ENCODE measurements at places on chromosomes 13 and 19. TPM values are rescaled to one million over a fixed set of nuclear protein-coding genes. Genes with fewer than 3 reads are reported as not detected.

The STARD13 gene
- polyA plus RNA-seq: 25.0 TPM

The ZNF221 gene
- 2.8 TPM for polyA plus RNA-seq

The GARRE1 gene
- 40.2 TPM for polyA plus RNA-seq

DNA sequence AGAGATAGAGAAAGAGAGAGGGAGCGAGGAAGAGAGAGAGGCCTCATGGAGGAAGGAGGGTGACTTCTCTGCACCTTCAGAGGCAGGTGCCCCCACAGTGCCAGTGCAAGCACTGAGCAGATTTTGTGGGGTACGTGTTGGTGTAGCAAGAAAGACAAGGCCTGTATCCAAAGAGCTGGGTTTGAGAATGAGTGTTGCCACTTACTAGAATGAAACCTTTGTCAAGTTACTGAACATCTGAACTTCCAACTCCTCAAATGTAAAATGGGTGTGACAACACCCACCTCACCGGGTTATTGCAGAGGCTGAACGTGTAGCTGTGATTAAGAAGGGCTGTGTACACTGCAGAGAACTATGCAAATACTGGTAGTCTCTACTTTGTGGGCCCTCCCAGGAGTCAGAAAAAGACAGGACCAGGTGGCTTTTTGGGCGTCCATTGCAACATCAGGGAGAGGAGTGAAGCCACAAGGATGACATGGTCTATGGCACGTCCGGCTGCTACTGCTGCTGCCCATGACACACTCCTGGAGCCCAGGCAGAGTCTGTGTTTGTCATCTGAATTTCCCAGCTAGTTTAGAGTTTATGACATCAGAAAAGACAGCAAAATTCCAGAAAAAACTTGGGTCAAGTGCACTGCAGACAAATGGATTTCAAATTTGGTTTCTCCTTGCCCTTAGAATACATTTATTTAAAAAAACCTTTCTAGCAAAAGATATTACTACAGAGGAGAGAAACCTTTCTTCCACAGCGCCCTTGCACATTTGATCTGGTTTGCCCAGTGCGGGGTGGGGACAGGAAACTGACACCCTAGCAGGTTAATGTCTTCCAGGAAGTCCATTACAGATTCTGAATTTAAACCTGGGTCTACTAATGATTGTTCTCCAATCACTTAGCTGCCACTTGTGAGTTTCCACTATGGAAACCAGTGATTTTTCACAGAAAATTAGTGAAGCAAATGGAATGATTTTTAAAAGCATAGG, 54.0 kb upstream of the ATP12A start:
- no peak for DNase-seq

DNA sequence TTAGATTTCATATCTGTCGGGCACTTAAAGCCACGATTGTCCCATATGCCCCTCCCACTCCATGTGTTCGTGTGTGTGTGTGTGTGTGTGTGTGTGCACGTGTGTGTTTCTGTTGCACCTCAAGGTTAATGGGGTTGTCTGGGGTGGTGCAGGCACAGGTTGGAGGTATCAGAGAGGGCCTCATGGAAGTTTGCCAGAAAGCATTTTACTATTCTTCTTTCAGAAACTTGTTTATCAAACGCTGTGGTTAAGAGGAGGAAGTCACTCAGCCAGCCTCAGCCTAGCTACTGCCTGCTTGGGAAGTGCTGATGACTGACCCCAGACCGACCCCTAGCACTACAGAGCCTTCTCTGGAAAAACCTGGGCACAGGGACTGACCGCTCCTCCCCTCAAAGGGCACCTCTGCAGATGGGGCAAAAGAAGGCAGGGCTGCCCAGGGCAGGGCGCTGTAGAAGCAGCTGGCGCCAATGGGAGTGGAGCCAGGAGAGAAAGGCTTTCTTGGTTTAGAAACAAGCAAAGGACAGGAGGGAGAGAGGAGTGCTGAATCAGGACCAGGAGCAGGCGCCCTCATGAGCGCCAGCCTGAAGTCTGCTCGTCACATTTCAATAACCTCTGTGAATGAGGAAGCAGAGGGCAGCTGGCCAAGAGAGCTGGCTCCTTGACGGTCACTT, 3.9 kb downstream of the SIAH3 start:
- DNase-seq: no peak

GRCh38 chr13:27004326-27004725, 167.3 kb downstream of the USP12 start:
- no peak for DNase-seq

GRCh38 chr13:94227255-94227879, 252.1 kb downstream of the DCT start:
- DNase-seq: no peak

The MIA gene
- 4.3 TPM for polyA plus RNA-seq

The SIGLEC10 gene
- 1.7 TPM for polyA plus RNA-seq

The HIPK4 gene
- 0.17 TPM for polyA plus RNA-seq

DNA sequence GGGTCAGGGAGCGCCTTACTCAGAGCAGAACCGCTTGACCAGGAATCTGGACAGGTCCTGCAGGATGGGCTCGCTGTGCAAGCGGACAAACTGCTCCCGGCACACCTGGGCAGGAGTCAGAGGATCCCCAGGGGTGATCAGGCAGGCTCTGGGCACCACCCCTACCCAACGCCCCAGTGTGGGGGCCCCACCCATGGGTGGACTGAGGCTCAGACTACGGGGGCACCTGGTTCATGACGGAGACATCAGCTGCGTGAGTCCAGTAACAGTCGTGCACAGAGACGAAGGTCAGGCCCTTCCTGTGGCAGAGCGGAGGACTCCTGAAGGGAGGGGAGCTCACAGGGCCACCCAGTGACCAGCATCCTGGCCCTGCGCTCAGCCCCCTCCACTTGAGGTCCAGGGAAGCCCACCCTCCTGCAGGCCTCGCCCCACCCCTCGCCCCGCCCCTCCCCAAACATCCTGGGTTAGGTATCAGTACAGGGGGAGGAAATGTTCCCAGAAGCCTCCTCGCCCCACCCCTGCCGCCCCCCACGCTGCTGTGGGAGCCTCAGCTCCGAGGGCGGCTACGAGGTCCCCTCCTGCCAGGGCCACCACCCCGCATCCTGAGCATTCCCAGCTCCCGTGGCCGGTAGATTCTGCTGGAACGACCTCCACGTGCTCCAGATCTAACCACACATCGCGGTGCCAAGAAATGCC, 15.6 kb downstream of the POLRMT start:
- DNase-seq: no peak

The PGLYRP1 gene
- polyA plus RNA-seq: 0.75 TPM

DNA sequence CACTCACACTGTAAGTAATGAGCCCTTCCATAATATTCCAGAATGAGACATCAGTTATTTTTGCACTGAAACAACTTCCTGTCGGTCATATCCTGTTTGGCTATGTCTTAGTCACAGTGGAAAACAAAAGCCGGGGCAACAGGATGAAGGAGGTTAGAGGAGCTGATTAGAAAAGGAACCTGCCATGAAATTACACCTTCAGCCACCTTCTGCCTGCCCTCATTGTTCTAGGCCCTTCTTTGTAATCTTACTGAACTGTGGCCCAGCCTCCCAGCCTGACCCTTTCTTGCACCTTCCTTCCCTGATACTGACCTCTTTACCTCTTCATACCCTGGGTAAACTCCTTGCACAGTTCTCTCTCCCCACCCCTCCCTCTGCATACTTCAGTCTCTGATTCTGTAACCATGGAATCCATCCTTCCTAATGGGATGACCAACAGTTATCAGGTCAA, 67.3 kb downstream of the DOCK9 start:
- peak; percentile 29 for DNase-seq

DNA sequence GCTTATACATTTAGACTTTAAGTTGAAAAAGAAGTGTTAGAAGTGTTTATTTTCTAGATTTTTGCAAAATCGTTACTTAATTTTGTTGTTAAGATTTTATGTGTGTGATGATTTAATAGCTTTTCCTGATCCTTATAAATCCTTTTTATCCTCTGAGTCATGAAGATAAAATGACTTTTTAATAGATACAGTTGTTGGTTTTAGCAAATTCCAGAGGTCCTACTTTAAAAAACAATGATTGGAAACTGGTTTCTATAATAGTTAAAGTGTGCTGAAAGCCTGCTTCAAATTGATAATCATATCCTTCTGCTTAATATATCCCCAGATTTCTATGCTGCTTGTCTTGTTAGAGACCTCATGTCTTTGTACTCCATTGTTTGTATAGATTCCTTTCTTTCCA, 39.0 kb downstream of the RNASEH2B start:
- no peak for DNase-seq

DNA sequence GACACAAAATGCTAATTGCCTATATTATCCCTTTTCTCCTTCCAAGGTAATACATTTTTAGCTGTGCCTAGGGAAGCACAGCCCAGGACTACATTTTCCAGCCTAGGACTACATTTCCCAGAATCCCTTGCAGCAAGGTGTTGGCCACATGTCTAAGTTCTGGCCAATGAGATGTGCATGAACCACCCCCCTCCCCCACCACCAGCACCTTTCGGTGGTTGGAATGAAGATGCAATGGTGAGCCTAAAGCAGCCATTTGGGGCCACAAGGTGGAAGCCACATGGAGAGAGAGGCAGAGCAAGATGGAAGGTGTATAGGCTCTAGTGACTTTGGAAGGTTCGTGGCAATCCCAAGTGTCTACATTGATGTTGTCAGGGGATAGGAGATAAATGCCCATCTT, 16.2 kb downstream of the UNC13A start:
- DNase-seq: no peak

- DNase-seq: no peak
Measured at GRCh38 chr19:55071129-55071502, 4.6 kb upstream of the EPS8L1 start.

The FFAR2 gene
- polyA plus RNA-seq: 0.25 TPM

The PSG11 gene
- 0.37 TPM for polyA plus RNA-seq

DNA sequence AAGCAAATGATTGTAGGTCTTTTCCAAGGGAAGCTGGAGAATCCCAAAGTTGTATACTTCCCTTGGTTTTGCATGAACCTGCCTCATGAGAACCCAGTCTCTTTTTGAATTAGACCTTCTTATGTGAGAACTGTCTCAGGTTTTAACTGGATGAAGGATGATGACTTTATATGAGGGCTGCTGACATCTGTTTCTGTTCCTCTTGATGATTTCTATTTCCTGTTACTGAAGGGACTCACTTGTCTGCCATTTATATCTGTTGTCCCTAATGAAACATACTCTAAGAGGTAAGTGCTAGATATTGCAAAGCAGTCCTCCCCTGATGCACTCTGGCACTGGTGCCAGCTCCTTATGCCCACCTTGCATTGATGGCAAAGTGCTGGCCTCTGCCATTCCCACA, 33.6 kb downstream of the ERICH4 start:
- DNase-seq: no peak

GRCh38 chr19:3338541-3339181, 27.7 kb upstream of the NFIC start:
- no peak for DNase-seq

DNA sequence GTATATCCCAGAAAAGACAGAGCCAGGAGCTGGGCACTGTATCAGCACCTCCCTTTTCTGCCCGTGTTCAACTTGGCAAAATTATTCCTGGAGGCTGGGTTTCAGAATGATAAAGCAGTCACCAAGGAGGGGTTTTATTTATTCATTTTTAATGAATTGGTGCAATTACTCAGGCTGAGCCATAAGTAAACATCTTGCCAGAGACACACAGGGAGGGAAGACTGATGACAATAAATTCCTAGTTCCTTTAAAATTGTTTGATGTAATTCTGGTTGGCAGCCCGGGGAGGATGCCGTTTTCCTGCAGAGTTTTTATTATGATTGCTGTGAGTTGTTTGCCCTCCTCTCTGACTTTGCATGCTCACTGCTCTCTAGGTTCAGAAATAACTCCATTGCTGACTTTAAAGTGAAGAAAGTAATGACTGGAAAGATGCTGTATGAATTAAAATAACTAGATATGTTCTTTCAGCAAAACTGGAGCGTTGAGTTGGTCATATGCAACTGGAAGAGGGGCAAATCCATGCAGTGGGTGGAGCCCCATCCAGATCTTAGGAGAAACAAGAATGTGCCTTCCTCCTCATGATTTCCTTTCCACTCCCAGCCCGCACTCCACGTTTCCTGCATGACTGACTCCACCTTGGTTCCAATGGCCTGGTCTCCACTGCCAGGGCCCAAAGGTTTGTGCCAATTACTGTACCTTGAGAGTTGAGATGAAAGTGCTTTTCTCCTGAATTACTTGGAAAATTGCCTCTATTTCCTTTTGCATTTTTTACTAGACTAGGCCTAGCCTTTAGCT, 182.1 kb downstream of the RFC3 start:
- DNase-seq: no peak

DNA sequence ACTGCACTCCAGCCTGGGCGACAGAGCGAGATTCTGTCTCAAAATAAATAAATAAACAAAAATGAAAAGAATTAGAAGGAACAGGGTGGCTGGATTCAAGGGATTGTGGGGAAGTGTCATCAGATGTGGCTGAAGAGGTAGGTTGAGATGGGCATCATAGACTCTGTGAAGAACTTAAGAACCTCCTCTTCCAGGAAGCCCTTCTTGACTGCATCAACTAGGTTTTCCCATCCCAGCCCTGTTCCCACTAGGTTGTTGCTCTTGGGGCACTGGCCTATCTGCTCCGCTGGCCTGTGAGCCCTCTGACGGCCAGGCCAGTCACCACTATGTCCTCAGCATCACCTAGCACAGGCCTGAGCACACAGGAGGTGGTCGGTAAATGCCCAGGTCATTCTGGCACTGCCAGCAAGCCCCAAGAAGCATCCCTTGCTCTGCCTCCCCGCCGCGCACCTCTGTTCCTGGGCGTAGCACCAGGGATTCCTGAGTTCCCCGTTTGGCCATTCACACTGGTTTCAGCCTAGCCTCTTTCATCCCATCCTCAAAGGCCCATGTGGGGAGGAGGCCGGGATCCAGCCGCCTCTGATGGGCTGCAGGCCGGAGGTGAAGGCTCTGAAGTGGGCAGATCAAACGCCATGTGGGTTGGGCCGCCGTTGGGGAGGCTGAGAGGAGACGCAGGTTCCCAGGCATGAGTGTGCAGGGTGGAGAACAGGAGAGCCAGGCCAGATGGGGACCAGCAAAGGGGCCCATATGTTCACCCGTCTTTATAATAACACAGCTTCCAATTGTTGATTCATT, 27.6 kb upstream of the SLC1A5 start:
- no peak for DNase-seq

The TLE2 gene
- polyA plus RNA-seq: 267 TPM

DNA sequence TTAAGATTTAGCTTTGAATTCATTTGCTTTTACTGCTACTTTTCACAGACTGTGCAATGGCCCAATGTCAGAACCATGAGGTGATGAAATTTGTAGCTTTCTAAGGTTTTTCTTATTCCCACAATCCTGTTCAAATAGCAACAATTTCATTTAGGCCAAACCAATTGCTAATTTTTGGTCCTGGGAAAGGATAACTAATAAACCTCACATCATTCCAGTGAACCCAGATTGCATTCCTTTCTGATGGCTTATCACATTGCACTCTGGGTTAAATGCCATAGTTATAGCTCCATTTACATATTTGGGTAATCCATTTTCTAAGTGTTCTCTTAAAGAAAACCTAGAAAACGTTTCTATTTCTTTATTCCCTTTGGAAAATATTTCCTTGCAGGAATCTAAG, 22.9 kb upstream of the POMP start:
- DNase-seq: no peak
